NCI-H2081 (cell line): ENCODE measurements at places on chromosomes 1 and 21.

- peak; percentile 52 for DNase-seq
Measured at GRCh38 chr1:61742620-61743430, 545 bp downstream of the PATJ start.

DNA sequence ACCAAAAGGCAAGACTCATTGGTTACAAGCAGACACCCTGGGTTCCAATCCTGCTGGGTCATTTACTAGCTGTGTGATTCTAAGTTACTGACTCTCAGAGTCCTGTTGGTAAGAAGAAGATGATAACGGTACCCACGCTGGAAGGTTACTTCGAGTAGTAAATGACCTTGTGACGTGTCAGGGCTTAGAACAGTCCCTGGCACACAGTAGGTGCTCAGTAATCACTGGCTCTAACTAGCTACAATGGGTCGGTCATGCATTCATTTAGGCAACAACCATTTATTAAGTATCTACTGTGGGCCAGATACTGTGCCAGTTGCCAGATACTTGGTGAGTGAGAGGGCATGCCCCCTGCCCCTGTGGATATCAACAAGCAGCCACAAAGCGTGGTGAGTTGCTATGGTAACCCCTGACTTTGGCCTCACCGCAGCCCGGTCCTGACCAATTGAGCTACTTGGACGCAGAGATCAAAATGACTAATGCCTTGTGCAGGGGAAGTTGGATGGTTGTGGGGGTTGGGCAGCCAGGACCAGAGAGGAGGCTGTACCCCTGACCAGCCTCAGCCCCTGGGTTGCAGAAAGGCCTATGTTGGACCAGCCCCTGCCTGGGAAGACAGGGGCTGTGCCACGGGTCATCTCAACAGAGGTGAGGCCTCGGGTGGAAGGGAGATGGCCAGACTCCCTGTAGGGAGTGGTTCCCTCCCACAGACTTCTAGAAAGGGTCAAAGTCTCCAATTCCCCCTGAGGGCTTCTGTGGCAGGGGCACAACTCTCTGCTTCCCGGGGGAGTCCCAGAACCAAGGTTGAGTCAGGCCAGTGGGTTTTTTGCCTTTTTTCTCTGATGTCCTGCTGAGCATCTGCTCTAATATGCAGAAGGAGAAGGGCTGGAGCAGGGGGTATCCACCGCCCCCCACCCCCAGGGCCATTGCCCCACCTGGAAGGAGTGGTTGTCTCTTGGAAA is 16.0 kb downstream of the DHRS3 start:
- no peak for DNase-seq

DNA sequence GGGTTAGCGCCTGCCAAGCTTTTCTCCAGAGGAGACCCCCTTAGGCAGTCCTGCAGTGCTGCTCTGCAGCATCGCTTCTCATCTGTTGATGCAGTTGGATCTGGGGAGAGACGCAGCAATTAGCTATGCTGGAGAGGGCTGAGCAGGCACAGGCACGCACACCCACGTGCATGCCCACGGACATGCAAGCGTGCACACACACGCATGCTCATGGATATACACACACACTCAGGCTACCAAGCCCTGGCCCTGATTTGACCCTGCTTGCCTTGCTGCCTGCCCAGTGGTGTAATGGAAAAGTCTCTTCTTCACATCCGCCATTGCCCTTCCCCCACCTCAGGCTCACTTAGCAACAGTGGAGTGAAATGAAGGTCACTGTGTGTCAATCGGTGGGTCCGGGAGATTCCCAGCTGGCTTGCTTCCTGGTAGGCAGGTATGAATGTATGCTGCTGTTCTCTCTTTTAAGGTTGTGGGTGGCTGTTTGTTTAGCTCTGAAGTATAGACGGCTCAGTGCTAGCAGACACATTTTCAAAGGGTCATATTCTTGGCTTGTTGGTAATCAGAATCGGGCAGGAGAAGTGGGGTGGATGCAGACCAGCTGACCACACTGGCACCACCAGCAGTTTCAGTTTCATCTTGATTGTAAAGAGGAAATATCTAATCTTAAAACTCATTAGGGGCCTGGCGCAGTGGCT is 9.5 kb downstream of the ATP1B1 start:
- no peak for DNase-seq

GRCh38 chr1:1063945-1064831 is 9.9 kb downstream of the RNF223 start:
- DNase-seq = no peak

- DNase-seq = no peak
Measured at GRCh38 chr1:99525331-99525730, 120.6 kb upstream of the PALMD start.

DNA sequence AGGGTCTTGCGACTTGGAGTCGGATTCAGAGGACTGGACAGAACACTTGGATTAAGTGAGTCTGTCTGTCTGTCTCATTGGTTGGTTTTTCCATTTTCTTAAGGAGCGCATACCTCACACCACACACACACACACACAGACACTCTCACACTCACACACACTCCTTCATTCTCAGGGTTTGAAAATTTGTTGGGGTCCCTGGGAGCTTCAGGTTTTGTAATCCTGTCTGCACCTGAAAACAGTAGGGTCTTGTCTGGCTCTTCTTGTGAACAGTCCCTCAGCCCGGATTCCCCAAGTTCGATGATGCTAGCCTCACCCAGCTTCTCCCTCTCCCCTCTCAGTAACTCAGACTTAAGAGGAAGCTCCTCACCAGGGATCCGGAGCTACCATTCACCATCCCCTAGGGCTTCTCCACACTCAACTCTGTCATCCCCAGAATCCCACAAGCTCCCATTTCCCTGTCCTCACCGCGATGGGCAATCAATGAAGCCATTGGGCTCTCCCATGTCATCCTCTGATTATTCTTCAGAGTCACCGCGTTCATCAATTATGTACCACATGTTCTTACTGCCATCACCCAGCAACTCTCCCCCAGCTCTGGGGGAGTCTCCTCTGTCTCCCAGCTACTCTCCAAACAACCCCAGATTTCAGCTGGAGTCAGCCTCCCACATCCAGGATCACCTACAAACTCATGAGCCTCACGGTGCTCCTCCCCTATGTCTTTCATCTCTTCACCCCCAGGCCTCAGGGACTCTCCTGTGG is 1530.9 kb upstream of the TPTE start:
- no peak for DNase-seq

GRCh38 chr1:62335656-62336055 is 16.4 kb upstream of the KANK4 start:
- no peak for DNase-seq

- DNase-seq = no peak
Measured at GRCh38 chr1:167659450-167659849, 29.4 kb downstream of the RCSD1 start.
